ENCODE measurements at places on chromosomes 4 and X. TPM values are rescaled to one million over a fixed set of nuclear protein-coding genes. Genes with fewer than 3 reads are reported as not detected.

GRCh38 chrX:139213241-139213709, 317.3 kb upstream of the F9 start:
- no peak for DNase-seq

DNA sequence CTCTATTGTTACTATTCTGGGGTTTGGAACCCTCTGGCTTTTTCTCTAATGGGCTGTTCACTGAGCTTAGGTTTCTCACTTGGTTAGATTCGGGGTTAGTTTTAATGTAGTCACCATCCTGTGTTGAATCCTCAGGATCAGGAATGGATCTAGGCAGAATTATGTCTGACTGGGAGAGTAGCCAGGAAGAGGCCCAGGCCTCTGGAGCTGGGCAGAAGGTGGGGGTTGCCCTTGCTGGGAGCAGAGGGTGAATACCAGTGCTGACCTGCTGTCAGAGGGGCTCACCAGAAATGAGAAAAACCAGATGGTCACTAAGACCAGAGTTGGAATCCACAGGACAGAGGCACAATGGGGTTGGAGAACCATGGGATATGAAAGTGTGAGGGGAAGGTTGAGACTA, 126.6 kb upstream of the SLC4A4 start:
- no peak for DNase-seq

Gene FRMD7
- polyA plus RNA-seq = 1.4 TPM

Gene CENPVL3
- 2.1 TPM for polyA plus RNA-seq

GRCh38 chr4:55399581-55399980, 3.8 kb downstream of the TMEM165 start:
- DNase-seq = no peak

Data from left renal pelvis (tissue), 4 donors.